ENCODE measurements at places on chromosomes 13 and 19.

DNA sequence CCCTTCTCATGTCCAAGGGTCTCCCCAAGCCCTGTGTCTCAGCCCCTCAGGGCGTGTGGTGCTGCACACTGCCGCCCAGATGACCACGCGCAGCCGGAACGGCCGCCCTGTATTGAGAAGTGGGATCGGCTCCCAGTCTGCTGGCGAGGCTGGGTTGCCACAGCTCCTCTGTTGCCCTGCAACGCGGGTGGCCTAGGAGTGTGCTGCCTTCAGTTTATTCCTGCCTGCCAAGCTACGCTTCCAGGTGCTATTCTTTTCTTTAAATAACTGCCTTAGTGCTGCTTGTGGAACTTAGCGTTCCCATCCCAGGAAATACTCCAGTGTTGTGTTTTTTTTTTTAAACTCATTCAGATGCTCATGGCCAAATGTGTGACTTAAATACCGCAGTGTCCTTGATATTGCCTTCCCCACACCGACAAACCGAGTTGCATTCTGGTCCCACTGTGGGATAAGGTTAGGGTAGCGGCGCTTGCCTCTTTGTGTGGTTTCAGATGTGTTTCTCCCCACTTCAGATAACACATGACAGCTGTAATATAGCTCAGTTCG lies 16.6 kb downstream of the ACTN4 start:
- DNase-seq, result no peak

GRCh38 chr13:103067751-103068555 lies 1.7 kb upstream of the SLC10A2 start:
- no peak for DNase-seq

DNA sequence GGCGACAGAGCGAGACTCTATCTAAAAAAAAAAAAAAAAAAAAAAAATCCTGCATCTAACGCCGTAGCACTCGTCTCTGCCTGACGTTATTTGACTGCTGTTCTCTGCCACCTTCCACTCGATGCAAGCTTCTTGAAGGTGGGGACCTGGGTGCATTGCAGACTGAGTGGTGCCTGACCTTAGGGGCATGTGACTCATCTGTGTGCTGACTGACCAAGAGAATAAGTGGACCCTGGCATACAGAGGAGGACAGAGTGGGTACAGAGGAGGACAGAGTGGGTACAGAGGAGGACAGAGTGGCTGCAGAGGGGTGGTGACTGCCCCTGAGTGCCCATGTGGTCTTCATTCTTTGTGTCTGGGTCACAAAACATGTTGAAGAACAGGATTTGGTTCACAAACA lies 7.6 kb downstream of the WTIP start:
- no peak for DNase-seq

GRCh38 chr13:90866006-90866405 lies 481.5 kb upstream of the MIR17HG start:
- DNase-seq, result no peak

DNA sequence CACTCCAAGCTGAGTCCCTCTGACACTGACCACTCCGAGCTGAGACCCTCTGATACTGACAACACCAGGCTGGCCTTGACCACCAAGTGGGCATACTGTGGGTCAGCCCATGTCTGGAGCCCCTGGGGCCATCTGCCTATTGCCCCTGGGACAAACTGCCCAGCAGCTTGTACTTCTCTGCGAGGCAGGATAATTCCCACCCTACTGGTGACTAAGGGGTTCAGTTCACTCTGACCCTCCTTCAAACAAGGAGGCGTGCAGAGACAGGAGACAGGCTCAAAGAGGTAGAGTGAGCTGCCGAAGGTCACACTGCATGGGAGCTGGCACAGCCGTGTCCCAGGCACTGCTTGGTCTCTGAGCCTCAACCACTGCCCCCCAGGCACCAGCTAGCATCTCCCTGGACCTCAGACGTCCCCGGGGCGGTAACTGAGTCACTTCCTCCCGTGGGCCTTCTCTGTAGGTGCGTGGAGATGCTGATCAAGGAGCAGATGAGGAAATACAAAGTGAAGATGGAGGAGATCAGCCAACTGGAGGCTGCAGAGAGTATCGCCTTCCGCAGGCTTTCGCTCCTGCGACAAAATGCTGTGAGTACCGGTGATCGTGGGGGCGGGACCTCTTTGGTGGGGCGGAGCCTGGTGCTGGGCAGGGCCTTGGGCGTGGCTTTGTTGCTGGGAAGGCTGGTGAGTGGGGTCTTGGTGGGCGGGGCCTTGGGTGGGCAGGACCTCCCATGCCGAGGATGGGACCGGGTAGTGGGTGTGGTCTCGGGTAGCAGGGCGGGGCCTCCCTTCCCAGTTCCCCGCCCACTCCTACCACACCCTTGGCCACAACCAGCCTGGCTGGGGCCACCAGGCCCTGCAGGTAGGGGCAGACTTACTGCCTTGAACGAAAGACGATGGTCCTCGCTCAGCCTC lies 5.8 kb upstream of the USE1 start:
- no peak for DNase-seq

GRCh38 chr13:83184819-83185218 lies 697.5 kb downstream of the SLITRK1 start:
- peak; percentile 20 for DNase-seq

- DNase-seq, result no peak
Measured at GRCh38 chr13:102597029-102597961, 509 bp downstream of the TPP2 start.

Data from HS-5 (cell line).